ENCODE measurements at places on chromosomes 2 and 18.

DNA sequence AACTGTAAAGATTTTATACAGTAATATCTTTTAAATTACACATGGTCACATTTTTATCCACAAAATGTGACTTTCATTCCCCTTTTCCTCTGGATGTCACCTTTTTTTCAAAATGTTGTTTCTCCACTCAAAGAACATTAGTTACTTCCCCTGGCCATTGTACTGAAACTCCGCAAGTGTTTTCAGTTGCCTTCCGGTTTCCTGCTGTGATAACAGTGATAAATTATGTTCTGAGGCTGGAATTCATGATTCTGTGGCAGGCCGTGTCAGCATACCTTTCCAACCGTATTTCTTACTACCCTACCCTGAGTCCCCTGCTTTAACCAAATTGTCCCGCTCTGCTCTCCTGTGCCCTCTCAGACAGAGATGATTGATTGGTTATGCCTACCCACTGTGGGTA, 53.5 kb downstream of the MGAT5 start:
- peak; percentile 28 for DNase-seq

GRCh38 chr2:61943251-61943650, 37.8 kb downstream of the COMMD1 start:
- DNase-seq = no peak

DNA sequence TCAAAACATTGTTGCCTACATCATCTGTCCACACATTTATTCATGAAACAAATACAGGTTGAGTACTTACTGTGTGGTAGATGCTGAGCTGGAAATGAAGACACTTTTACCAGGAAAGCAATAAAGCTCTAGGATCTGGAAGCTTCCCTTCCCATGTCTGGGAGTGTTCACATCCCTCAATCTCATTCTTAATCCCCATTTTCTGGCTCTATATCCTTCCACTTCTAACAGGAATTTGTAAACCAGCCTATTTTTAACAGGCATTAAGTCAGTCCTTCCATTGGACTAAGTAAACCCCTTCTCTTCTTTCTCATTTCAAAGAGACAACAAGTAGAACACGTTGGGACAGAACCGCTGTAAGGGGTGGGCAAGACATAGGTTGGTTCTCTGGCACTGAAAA, 589.5 kb downstream of the ARHGAP15 start:
- no peak for DNase-seq

DNA sequence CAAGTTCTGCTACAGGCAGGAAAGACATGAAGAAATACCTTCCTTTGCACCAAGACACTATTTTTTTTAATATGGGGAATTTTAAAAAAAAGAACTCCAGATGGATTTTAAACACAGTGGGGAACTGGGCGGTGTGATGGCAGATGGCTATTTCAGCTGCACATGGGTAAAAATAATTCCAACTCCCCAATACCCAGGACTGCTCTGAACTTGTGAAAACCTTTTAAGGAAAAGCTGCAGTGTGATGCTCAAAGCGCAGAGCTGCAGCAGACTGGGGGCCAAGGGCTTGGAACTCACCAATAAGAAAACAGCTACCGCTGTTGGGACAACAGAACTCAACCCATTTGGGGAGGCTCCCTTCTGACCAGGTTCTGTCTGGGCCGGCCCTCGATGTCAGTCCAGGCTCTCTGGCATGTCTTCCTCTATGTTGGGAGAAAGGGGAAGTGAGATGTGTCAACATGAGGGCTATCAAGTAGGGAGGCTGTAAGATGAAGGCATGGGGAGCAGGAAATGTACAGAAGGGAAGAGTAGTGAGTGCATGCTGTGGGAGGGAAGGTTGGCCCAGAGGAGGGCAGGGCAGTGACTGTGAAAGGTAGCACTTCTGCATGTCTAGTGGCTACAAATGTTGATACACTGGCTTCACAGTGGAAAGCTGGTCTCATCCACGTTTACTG, 64.0 kb upstream of the SLC14A2 start:
- DNase-seq = no peak

DNA sequence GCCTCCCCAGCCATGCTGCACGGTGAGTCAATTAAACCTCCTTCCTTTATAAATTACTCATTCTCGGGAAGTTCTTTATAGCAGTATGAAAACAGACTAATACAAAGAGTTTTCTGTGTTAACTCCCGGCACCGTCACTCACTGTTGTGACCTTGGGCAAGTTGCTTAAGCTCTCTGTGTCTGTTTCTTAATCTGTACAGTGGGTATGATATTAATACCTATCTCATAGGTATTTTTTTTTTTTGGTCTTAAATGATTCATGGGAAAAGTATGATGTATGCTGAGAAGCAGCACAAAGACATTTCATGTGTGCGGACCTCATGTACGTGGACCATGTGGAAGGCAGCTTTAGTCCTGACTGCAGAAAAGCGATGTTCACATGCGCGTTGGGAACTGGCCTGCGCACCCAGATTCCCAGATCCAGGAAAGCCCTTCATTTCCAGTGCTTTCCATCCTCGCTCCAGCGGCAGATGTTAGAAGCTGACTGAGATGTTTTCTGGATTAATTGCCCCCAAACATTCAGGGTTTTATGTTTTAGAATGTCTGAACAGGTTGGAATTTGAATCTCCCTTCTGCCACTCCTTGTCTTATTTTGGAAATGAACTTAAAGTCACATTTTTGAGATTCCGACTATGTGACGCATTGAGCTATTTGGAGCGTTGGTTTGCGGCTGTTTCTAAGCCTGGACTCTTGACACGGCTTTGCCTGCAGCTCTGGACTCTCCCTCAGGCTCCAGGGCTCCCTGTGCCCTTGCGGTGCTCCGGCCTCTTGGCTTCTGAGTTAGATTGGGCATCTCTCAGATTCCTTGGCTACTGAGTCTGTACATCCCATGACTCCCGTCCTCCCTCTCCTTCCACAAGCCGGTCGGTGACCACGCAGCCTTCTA, 61.4 kb downstream of the SLC4A3 start:
- peak; percentile 78 for DNase-seq

DNA sequence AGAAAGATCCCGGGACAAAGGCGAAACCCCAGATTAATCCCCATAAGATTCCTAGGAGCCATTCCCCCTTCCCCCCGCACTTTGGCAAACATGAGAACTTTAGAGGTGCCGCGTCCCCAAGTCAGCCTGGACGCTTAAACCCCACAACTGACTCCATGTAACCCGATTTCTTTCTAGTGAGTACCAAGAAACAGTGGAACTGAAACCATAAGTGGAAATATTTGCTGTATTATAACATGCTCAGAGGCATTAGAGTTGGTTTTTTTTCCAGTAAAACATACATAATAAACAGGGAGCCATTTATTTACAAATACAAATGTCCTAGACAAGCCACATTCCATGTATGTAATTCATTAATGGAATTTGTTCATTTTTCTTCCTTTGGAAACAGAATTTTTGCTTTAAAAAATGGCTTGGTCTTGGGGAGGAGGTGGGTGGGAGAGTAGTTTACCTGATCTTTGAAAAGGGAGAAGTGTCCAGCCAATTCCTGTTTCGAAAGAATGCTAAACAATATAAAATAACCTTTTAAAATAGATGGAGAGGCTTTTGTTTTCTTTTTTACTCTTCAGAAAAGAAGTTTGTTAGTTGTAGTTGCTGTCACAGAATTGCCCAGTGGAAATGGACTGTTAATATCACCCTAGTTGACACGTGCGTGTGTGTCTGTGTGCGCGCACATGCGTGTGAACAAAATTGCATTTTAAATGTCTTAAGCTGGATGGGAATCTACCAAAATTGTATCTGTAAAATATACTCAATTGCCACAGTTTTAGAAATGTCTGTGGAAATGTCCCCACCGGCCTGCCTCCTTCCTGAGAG, 10.6 kb downstream of the POU3F3 start:
- DNase-seq = no peak

GRCh38 chr2:79994161-79994560, 310.4 kb downstream of the LRRTM1 start:
- no peak for DNase-seq

DNA sequence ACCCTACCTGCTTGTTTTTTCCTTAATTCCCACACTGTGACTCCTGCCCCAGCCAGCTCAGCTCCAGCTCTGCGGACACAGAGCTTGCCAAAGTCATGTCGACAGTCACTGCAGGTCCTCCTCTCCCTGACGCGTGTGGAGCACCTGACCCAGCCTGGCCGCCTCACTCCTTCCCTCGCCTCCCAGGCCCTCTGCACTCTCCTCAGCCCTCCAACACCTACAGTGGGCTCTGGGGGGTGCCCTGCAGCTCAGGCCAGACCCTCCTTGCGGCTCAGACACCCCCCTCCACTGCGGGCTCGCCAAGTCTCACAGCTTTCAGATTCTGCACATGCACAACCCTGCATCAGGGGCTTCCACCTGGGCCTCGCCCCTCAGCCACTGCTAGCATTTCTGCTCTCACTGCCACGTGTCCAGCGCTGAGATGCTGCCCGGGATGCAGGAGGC, 68.3 kb downstream of the NDUFA10 start:
- DNase-seq = no peak

DNA sequence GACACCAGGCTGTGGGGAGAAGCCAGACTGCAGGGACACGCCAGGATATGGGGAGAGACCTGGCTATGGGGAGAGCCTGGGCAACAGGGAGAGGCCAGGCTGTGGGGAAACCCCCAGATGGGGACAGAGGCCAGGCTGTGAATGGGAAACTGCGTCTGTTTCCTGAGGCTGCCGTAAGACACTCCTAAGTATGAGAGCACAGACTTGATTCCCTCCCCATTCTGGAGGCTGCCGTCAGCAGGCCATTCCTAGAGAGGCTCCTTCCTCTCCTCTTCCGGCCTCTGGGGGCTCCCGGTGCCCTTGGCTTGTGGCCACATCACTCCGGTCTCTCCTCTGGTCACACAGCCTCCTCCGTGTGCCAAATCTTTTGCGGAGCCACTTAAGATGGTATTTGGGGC, 32.3 kb downstream of the ADI1 start:
- no peak for DNase-seq
